ENCODE measurements at places on chromosomes 5 and 9.

GRCh38 chr9:76290555-76290954 is 103.7 kb downstream of the RFK start:
- no peak for DNase-seq

DNA sequence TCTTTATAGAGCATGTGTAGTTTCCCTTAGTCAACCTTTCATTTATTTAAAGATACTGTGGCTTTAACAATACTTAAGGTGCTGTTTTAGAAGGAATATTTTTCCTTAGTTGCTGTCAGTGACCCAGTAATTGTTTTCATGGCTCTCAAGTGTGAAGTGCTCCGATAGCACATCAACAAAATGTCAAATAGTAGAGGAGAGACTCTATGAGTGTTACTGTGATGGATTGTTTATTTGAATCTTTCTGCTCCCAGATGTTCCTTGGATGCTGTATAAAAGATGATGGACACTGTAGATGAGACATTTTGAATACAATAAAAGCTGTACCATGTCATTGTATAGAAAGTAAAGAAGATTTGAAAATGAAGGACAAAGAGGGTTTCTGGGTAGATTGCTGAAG is 1185.7 kb upstream of the C9orf72 start:
- no peak for DNase-seq

DNA sequence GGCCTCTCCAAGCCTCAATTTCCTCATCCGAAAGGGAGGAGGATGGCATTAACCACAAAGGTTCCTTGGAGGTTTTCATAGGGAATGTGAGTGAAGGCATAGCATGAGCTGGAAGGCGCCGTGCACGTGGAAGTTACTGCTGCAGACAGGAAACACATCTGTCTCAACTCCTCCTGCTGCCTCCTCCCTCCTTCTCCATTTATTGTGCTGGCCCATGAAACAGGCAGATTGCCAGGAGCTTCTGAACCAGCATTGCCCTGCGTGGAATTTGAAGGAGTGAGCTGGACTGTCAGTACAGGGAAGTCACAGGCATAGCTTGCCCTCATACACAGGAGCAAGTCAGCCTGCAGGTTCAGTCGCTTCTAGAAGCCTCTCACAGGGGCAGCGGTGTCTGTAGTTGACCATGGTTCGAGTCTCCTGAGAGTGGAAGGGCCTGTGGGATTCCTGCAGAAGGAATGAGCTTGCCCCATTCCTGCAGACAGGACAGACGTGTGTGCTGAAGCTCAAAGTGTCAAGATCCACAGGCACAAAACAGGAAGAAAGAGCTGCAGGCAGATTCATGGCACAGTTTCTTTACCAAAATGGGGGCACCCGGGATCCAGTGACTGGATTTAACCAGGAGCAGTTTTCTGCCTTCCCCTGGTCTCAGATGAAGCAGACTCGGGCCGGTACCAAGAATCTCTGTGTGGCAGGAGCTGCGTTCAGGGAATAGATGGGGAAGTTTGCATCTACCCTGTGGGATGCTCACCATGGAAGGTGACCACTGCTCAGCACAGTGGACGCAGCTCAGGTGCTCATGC is 48.7 kb upstream of the CTSL start:
- no peak for DNase-seq

DNA sequence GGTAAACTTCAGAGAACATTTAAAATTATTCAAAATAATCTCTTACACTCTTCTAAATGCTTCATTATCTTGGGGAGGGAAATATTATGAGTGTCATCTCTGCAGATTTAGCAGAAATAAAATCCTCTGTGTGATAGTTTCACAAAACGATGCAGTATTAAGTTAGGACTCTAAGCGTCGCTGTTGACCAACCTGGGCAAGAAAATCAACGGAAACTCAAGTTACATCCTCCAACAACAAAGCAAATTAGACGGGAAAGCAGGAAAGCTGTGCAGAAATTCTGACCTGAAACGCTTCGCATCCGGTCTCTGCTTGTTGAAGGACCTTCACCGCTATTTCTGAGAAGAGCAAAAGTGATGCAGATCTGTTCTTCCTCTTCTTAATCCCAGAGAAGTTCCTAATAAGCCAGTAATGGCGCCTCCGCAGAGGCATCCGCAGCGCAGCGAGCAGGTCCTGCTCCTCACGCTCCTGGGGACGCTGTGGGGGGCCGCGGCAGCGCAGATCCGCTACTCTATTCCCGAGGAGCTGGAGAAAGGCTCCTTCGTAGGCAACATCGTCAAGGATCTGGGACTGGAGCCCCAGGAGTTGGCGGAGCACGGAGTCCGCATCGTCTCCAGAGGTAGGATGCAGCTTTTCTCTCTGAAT is at the start of gene PCDHGA6:
TSS of gene PCDHGA6 (plus strand) at position 219 of the 645 bp plus-strand sequence. CDS start at position 412, 193 bp downstream.
- DNase-seq, result no peak

GRCh38 chr5:175895686-175896102 is 24.3 kb downstream of the CPLX2 start:
- peak; percentile 47 for DNase-seq

DNA sequence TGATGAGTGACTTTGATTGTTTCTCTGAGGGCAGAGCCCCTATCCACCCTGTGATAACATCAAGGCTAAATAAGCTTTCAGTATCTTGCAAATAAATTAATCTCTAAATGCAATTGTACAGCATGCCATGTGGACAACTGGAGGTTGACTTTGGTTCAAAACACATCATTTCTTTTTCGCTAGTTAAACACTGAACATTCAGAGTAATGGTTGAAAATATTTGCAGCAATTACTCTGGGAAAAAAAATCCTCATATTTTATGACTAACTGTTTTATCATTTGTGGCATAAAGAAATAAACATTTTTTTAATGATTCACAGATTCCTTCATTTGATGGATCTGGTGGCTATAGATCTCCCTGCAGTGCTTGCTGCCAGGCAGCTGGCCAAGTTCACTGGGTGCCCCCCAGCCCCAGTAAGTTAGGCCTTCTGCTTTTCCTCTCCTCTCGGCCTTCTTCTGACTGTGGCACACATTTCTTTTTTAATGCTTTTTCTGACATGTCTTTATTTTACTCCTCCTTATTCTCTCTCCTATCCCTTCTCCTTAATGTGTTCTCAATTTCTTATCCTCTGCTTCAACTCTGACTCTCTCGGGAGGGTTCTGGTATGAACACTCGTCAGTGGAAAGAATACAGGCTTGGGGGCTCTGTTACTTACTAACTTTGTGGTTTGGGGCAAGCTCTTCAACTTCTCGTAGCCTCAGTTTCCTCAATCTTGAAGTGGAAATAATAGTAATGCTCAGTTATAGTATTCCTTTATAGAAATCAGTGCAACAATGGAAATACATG is 69.6 kb downstream of the ADAMTSL1 start:
- DNase-seq, result no peak

- DNase-seq, result no peak
Measured at GRCh38 chr5:156254196-156254595, 72.8 kb upstream of the SGCD start.

DNA sequence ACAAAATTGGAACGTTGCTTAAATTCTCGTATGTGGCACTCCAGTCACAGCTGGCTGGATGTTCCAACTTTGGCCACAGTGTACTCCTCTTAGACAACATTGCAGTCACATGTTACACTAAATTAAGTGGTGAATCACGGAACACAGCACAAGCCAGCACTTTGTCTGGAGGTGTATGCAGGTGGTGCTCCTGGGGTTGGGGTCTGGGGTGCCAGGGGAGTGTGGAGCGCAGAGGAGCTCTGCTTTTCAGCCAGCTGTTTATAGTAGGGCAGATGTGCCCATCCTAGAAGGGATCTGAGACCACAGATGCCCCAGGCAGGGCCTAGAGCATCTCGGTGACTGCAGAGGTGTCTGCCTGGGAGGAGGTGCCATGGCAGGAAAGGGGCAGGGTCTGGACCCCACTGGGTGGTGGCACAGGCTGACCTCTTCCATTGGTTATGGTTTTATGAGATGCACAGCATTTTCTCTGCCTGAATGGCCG is 82.6 kb downstream of the WNK2 start:
- no peak for DNase-seq

- no peak for DNase-seq
Measured at GRCh38 chr5:2193142-2193541, 310.4 kb upstream of the IRX4 start.

GRCh38 chr5:124652514-124652819 is 94.0 kb downstream of the ZNF608 start:
- no peak for DNase-seq

GRCh38 chr9:18126831-18127498 is 347.0 kb upstream of the ADAMTSL1 start:
- DNase-seq, result no peak

DNA sequence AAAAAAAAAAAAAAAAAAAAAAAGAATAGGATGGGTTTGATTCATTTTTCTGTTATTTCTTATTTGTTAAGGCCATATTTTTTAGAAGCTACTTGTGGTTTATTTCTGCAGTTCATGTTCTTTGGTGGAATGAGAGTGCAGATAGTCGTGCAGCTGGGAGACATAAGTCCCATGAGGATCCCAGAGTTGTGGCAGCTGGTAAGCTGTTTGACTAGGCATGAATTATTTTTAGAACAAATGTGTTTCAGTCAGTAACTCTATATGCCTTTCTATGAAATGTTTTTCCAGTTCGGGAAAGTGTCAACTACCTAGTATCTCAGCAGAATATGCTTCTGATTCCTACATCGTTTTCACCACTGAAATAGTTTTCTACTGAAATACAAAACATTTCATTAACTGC is 5.0 kb upstream of the NIPSNAP3B start:
- DNase-seq, result no peak

DNA sequence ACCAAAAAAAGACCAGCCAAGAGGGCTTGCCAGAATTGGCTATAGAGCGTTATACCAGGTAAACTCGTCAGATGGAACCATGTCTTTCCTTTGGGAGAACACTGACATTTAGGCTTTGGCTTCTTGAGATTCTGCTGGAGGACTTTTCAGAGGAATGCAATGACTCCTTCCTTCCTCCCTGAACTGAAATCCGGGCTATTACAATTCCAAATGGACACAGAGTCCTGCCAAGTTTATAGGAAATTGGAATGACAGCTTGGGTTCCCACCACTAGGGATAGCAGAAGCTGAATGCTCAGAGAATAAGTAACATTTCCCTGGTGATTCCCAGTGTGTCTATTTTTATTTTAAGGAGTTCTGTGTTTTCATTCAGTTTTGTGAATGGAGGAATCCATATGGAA is 143.0 kb downstream of the FGF1 start:
- no peak for DNase-seq

- no peak for DNase-seq
Measured at GRCh38 chr5:110903966-110904365, 165.2 kb downstream of the SLC25A46 start.

Measured in activated CD4-positive, alpha-beta T cell treated with anti-CD3 and anti-CD28 coated beads for 48 hours (primary cell).